Amniotic stem cell (primary cell): ENCODE measurements at places on chromosomes 12 and 14.

DNA sequence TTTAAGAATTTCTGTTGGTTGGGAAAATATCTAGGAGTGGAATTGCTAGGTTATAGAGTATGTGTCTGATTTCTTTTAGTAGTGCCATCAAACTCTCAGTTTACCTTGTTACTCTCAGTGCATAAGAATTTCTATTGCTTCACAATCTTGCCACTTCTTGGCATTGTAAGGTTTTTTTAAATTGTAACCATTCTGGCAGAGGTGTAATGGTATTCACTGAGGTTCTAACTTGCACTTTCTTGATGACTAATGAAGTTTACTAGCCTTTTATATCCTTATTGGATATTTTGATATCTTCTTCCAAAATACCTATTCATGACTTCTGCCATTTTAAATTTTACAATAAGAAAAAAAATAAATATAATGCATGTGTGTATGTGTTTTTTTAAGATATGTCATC is 478.0 kb downstream of the NAV3 start:
- no peak for DNase-seq

- DNase-seq: no peak
Measured at GRCh38 chr14:55578511-55578910, 1.5 kb upstream of the KTN1 start.

- DNase-seq: no peak
Measured at GRCh38 chr12:24229031-24229700, 279.7 kb upstream of the SOX5 start.

- DNase-seq: peak; percentile 25
Measured at GRCh38 chr12:80837342-80837978, 100.3 kb downstream of the LIN7A start.

DNA sequence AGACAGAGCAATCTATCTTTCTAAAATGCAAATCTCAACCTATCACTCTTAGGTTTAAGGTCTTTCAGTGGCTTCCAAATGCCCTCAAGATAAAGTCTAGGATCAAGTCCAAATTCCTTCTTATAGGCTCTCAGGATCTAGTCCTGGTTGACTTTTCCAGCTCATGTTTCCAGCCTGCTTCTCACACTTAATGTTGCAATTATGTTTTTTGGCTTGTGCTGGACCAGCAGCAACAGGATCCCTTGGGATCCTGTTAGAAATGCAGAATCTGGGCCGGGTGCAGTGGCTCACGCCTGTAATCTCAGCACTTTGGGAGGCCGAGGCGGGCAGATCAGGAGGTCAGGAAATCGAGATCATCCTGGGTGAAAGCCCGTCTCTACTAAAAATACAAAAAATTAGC is 10.6 kb downstream of the GPR33 start:
- no peak for DNase-seq

DNA sequence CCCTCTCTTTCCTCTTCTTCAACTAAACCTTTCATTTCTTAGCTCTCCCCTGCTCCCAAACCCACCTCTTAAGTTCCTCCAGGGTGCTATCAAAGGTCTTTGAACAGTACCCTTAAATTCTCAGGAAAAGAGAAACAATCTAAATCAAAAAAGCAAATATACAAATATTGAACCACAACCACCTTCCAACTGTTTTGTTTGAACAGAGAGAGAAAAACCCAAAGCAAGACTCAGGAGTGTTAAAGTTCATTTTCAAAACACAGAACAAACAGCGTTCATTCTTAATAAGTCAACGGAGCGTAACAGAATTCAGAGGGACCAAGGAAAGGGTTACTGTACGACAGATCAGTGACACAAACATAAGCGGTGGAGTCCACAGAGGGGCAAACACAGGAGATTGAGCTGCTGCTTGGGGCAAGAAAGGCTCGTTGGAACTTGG is 73.3 kb downstream of the NDUFA12 start:
- no peak for DNase-seq

DNA sequence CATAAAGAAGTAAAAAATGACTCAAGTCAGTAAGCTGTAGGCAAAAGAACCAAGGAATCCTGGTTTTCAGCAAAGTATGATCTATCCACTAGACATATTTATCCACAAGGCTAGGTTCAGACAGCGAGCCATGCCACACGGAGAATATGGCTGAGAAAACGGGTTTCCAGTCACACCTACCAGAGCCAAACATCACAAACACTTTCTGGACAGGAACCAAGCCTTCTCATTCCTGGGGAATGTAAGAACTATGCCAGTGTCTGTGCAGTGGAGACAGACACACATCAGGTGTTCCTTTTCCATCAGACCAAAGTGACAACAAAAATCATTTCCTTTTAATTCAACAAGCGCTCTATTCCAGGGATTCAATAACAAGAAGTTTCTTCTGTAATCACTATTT is 41.1 kb downstream of the AREL1 start:
- DNase-seq: peak; percentile 48

DNA sequence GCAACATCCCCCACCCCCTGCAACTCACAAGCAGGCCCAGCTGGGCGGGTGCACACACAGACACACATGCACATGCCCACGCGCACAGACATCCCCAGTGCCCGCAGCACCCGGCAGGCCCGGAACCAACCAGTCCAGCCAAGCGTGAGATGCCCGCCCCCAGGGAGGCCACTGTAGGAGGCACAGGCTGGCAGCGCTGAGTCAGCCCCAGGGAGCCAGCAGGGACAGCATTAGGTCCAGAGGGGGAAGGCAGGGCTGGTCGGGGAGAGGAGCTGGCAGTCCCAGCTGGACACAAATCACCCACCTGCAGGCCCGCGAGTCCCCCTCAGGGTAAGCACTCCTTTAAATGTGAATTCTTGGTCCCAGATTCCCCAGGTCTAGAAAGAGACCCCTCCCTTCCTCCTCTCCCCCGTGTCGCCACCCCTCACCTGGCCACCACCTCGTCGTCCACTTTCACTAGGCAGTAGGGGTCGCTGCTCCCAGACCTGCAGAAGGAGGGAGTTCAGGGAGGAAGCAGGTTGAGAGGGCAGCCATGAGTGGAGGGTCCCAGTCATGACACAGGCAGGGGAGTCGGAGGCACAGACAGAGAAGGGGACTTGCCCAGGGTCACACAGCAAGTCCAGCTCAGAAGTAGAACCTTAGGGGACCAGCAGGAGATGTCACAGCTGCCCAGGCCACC is 5.0 kb downstream of the RASAL1 start:
- DNase-seq: no peak

DNA sequence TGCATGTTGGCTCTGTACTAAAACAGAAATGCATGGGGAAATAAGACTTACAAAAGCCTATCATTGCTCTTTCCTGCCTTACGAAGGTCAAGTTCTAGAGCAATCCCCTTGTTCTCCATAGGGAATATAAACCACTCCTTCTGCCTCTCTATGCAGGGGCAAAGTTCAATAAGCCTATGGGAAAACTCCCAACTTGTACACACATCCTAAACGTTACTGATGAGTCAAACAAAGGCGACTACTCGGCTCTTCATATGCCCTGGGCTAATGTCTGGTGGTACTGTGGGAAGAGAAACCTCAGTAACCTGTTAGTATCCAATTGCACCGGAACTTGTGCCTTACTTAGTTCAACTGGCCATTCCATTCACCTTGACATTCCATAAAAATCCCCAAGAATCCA is 32.7 kb downstream of the PRMT8 start:
- no peak for DNase-seq

DNA sequence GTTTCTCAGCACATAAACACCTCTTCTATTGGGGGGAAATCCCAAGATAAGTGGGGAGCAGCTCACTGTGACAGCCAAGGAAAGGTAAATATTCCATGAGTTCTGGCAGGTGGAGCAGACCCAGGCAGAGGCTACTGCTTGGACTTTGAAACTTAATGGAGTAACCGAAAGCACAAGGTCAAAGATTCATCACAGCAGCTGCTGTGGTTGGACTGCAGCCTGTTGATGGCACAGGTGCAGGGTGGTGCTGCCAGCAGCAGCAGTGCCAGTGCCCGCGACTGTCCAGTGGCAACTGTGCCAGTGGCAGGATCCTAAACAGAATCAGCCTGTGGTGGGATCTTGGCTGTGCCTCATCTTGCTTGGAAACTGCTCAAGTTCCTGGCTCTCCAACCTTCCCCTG is 81.4 kb upstream of the ARID2 start:
- no peak for DNase-seq

- DNase-seq: no peak
Measured at GRCh38 chr12:110005319-110005973, 6.2 kb downstream of the ANKRD13A start.

DNA sequence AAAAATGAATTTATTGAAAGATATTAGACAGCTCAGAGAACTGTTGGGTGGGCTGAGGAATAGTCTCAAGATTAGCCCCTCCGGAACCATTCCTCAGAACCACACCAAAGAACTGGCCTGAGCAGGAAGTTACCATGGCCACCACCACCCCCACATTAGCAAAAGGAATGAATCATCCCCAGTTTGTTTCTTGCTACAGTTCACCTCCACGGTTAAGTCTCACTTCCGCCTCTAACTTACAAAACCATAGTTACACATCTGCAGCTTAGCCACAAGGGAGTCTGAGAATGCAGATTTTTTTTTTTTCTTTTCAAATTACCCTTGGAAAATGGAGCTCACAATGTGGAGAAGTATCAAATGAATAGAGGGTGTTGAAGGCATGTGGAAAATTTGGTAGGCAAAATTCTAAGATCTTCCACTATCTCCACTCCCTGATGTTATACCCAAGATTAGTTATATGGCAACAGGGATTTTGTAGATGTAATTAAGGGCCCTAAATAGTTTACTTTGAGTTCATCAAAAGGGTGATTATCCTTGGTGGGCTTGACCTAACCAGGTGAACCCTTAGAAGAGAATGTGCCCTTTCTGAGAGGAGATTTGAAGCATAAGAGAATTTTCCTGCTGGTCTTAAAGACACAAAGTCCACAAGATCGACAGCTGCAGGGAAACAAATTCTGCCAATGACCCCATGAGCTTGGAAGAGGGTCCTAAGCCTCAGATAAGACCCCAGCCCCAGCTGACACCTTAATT is 129.8 kb upstream of the KRR1 start:
- DNase-seq: peak; percentile 68

DNA sequence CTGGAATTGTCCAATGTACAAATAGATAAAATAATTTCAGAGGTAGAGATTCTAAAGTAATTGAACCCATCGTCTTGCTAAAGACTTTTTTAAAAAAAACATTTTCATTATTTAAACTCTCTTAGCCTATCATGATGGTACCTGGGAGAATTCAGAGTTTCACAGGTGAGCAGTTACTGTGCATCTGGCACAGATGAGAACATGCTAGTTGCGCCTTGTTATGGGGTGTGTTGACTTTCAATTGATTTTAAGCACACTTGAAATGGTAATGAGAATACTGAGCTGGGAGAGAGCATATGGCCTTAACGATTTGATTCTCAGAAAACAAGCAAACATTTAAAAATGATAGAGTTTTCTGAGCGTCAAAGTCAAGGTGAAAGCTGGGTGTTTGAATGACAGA is 66.6 kb downstream of the FLRT2 start:
- no peak for DNase-seq

DNA sequence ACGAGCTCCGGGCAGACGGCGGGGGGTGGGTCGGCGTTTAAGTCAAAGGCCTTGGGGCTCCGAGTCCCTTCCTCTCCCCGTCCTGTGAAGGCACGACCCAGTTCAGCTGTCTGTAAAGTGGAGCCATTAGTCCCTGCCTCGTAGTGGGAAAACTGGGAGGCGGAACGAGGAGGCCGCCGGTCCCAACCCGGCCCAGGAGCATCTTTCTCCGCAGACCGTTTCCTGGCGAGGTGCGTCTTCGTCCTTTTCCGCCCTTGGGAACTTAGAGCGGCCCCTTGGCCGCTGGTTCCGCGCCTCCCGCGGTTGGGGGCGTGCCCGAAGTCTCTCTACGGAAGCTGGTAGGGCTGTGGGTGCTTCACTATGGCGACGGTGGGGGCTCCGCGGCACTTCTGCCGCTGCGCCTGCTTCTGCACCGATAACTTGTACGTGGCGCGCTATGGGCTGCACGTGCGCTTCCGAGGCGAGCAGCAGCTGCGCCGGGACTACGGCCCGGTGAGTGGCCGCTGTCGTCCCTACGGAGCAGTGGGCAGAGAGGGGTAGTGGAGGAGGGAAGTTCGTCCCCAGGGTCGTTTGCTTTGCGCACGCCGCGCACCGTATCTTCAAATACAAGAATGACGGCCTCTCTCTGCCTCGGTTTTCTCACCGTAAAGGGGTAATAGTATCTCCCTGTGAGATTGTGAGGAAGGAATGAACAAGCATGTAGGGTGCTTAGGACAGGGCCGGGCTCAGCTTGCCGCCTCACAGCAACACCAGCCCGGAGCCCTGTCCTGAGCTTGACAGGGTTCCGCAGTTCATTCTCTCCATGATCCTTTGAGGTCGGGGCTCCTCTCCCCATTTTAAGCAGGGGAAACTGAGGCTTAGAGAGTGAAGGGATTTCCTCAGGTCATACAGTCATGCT is at the start of gene OGFOD2:
OGFOD2 (plus strand) TSS at position 353 of the 898 bp plus-strand sequence; CDS start at position 361, 8 bp downstream.
- DNase-seq: peak; percentile 86

- no peak for DNase-seq
Measured at GRCh38 chr14:100575266-100575995, 11.8 kb downstream of the BEGAIN start.

GRCh38 chr14:59344016-59344415 is 121.2 kb downstream of the GPR135 start:
- DNase-seq: no peak

GRCh38 chr14:91466192-91466591 is 43.9 kb downstream of the PPP4R3A start:
- DNase-seq: no peak

- no peak for DNase-seq
Measured at GRCh38 chr14:93309427-93309966, 23.3 kb downstream of the BTBD7 start.

DNA sequence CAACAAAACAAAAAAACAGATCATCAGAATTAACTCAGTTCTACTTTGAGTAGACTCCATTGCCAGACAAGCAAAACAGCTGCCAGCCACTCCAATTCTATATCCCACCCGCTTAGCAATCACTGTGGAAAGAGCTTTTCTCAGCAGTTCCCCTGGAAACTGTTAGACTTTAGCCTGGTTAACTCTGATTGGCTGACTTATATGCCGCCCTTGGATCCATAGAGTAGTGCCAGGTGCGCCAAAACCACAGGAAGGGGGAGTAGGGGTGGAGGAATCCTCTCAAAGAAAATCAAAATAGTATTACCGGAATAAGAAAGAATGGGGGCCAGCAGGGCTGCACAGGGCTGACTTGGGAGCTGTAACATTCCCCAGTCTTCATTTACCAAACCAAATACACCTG is 5.4 kb upstream of the EML5 start:
- DNase-seq: no peak

GRCh38 chr12:27285403-27285802 is 41.3 kb downstream of the STK38L start:
- no peak for DNase-seq
